ENCODE measurements at places on chromosomes 1 and 21. TPM values are rescaled to one million over a fixed set of nuclear protein-coding genes. Genes with fewer than 3 reads are reported as not detected.

The KDM1A gene
- polyA plus RNA-seq: 89.8 TPM

The LRRC7 gene
- polyA plus RNA-seq: not detected

The CA14 gene
- 0.09 TPM for polyA plus RNA-seq

The ERRFI1 gene
- 102 TPM for polyA plus RNA-seq

The E2F2 gene
- 0.06 TPM for polyA plus RNA-seq

The CACNA1E gene
- polyA plus RNA-seq: not detected

The C1orf185 gene
- polyA plus RNA-seq: not detected

The C1QC gene
- not detected for polyA plus RNA-seq

The GBP7 gene
- not detected for polyA plus RNA-seq

The KCND3 gene
- 0.06 TPM for polyA plus RNA-seq

The ELF3 gene
- polyA plus RNA-seq: 0.72 TPM

The S100B gene
- not detected for polyA plus RNA-seq

The RAB25 gene
- not detected for polyA plus RNA-seq

The LAX1 gene
- not detected for polyA plus RNA-seq

The HMCN1 gene
- polyA plus RNA-seq: 20.9 TPM

The SLC45A3 gene
- 1.8 TPM for polyA plus RNA-seq

The RAB7B gene
- polyA plus RNA-seq: 17.5 TPM

The MCOLN3 gene
- 0.05 TPM for polyA plus RNA-seq

The ACOT11 gene
- polyA plus RNA-seq: 1.2 TPM

The RCAN3 gene
- polyA plus RNA-seq: 4.5 TPM

The TCHHL1 gene
- polyA plus RNA-seq: not detected

The FCER1G gene
- 0.66 TPM for polyA plus RNA-seq

The OR6N1 gene
- not detected for polyA plus RNA-seq

The FNDC5 gene
- polyA plus RNA-seq: 1.5 TPM

The CFAP410 gene
- polyA plus RNA-seq: 3.7 TPM

The OPRD1 gene
- not detected for polyA plus RNA-seq

The CYP4X1 gene
- polyA plus RNA-seq: not detected

The DPT gene
- polyA plus RNA-seq: not detected

The FNDC10 gene
- polyA plus RNA-seq: 2.3 TPM

The HSD3B2 gene
- not detected for polyA plus RNA-seq

The CACHD1 gene
- polyA plus RNA-seq: 3.5 TPM

The PTGS2 gene
- polyA plus RNA-seq: 2.1 TPM

The KCNT2 gene
- polyA plus RNA-seq: 1.3 TPM

The KCNK2 gene
- 19.7 TPM for polyA plus RNA-seq

The HCRTR1 gene
- polyA plus RNA-seq: not detected

The CORT gene
- not detected for polyA plus RNA-seq

The DMBX1 gene
- polyA plus RNA-seq: not detected

The OR2T35 gene
- polyA plus RNA-seq: not detected

The LRRC71 gene
- not detected for polyA plus RNA-seq

The KRTAP13-2 gene
- polyA plus RNA-seq: not detected

The MED8 gene
- polyA plus RNA-seq: 63.7 TPM

The OR2T2 gene
- not detected for polyA plus RNA-seq

The VWA1 gene
- polyA plus RNA-seq: 3.9 TPM
